HEK293T (cell line): ENCODE measurements at places on chromosomes 16 and 17.

DNA sequence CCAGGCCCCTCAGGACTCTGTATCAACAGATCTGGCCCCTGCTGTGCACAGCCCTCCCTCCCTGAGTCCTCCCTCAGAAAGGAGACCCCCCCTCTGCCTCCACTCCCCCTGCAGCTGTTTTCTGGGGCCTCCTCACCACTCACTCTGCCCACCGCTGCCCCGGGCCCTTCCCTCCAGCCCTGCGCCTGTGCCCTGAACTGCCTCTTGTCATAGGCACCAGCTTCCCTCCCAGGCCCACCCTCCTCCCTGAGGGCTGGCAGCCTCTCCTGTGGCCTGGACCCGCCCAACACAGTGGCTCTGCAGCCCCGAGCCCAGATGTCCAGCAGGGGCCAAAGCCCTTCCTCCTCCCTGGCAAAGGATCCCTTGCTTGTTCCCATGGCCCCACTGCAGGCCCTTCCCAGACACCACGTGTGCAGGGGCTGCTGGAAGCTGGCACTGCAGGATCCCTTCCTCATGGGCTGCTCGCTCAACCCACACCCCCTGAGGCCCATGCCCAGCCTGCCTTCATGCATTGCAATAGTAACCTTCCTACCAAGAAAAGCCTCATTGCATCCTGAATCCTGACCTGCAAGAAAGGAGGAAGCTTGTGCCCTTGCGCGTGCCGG lies 25.8 kb downstream of the GNPTG start:
- no peak for DNase-seq

DNA sequence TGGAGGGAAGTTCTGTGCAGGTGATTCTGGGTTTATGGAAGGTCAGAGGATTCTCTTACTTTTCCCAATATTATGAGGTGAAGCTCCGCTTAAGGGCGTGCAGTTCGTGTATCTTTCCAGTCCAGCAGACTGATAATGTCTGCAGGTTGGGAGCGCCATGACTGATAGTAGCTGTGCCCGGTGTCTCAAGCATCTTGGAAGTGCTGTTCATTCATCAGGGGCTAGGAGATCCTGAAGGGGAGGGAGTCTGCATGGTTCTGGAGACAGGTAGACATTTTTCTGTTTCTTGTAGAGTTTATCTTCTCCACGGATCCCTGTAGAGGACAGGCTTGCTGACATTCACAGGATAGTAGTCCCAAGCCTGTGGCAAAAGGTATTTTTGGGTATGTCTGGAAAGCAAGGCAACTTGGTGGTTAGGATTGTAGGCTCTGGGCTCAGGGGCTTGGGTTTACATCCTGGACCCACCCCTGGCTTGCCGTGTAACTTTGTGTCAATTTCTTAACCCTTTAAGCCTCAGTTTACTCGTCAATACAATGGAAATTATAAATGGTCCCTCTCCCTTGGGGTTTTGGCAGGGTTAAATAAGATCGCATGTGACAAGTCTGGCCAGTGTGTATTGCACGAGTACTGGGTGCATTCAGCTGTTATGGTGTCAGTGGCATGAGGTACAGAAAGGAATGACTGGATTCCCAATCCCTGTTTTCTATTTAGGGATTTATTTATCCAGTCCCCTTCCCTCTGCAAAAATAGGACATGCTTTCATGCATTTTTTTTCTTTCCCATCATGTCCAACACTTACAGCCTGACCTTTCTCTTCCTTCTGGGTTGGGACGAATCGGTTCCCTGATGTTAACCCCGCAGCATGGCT lies 8.2 kb downstream of the HLF start:
- no peak for DNase-seq

- peak; percentile 34 for DNase-seq
Measured at GRCh38 chr16:11742093-11742535, 543 bp downstream of the TXNDC11 start.

DNA sequence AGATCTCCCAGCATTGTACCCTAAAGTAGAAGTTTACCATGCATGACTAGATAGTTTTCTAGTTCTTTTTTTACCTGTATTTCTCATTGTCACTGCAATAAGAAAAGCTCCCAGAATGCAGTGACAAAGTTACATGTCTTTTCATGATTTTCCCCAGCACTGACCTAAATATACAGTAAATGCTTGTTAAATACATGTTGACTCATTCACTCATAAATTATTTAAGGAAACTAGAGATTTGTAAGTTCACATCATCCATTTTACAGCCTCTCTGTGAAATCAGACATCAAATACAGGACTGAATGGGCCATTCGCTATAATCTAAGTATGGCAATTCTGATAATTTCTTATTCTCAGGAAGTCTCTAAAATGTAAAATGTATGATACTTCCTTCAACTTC lies 258.9 kb upstream of the AXIN2 start:
- no peak for DNase-seq

DNA sequence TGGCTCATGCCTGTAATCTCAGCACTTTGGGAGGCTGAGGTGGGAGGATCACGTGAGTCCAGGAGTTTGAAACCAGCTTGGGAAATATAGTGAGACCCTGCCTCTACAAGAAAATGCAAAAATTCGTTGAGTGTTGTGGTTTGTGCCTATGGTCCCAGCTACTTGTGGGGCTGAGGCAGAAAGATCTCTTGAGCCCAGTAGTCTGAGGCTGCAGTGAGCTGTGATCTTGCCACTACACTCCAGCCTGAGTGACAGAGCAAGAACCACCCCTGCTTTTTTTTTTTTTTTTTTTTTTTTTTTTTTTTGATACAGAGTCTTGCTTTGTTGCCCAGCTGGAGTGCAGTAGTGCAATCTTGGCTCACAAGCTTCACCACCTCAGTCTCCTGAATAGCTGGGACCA lies 34.0 kb downstream of the ITGB3 start:
- DNase-seq = no peak

DNA sequence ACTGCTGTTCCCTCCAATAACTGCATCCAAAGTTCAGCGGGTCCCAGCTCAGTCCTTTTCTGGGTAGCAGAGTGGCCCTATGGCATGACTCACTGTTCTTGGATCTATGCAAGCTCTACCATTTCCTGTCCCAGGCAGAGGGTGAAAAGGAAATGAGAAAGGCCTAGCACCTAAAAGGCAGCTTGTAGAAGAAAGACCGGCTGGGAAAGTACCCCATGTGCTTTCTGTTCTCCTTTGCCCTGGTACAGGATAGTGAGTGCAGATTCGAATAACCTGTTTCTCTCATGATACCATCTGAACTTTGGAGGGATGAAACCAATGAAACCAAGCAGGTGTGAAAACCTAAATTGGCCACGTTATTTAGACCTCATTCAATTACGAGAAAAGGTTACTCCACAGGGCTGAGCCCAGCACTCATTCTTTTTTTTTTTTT lies 12.7 kb upstream of the HASPIN start:
- no peak for DNase-seq

DNA sequence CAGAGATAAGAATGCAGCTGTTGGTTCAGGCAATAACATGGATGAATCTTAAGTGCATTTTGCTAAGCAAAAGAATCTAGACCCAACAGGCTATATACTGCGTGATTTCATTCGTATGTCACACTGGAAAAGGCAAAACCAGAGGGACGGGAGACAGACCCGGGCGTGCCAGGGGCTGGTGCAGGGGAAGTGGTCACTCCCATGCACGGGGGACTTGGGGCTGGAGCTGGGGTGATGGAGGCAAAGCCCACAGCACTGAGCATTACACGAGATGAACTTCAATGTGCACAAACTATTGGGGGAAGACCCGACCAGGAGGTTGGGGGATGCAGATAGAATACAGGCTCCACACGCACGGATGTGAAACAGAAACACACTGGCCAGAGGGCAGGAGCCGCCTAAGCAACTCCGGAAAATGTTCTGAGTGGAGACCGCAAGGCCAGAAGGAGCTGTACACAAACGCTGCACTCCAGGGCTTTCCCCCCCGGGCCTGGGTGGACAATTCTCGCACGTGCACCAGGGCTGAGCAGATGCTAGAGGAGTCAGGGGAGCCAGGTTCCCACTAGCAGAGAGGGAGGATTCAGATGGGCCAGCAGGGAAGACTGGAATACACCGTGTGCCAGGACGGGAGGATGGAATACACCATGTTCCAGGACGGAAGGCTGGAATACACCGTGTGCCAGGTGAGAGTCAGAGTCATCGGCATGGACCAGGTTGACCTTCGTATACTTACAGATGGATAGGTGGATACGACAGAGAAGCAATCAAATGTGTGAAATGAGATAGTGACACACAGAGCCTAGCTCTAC lies 11.3 kb downstream of the LMF1 start:
- no peak for DNase-seq

DNA sequence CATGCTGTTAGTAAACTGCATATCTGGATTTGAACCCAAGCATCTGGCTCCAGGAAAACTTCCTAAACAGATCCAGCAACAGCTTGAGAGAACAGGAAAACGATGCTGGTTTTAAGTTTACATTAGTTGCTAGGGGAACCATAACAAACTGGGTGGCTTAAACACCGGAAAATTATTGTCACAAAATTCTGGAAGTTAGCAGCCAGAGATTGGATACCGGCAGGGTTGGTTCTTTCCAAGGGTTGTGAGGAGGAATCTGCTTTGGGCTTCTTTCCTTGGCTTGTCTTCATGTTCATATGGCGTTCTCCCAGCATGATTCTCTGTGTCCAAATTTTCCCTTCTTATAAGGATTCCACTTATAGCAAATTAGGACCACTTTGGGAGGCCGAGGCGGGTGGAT lies 276.9 kb upstream of the TOM1L1 start:
- no peak for DNase-seq

GRCh38 chr16:87974178-87974577 lies 22.9 kb downstream of the BANP start:
- DNase-seq = no peak

DNA sequence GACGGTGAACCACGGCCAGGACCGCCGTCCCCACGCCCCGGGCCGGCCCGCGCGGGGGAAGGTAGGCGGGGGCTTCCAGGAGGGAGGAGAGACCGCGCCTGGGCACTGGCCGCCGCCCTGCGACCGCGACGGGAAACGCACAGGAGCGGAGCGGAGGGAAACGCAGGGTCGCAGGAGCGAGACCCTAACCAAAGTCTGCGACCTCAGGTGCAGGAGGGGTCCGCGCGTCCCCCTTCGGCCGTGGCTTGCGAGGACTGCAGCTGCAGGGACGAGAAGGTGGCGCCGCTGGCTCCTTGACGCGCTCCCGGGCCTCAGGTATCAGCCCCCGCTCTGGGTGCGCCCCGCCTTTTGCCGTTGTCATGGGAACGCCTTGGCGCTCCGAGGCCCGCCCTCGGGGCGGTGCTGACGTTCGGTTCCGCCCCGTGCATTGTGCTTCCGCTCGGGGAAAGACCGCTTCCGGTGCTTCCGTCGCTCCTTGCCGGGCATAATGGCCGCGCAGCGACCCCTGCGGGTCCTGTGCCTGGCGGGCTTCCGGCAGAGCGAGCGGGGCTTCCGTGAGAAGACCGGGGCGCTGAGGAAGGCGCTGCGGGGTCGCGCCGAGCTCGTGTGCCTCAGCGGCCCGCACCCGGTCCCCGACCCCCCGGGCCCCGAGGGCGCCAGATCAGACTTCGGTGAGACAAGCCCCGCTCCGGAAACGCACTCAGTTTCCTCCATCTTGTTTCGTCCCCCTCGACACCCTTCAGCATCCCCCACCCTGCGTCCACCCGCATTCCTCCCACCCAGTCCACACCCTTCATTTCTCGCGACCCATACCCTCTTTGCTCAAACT lies at the start of gene OVCA2:
TSS of gene OVCA2 (plus strand) at position 462 of the 829 bp plus-strand sequence. CDS start at position 488, 26 bp downstream.
- DNase-seq = peak; percentile 96

- no peak for DNase-seq
Measured at GRCh38 chr17:71869841-71870545, 250.8 kb upstream of the SOX9 start.

- DNase-seq = no peak
Measured at GRCh38 chr16:12395268-12395667, 408.4 kb downstream of the CPPED1 start.

GRCh38 chr16:89373355-89374110 lies 116.8 kb downstream of the ANKRD11 start:
- DNase-seq = no peak

GRCh38 chr17:48100591-48101011 lies 677 bp downstream of the CBX1 start:
- DNase-seq = peak; percentile 60

DNA sequence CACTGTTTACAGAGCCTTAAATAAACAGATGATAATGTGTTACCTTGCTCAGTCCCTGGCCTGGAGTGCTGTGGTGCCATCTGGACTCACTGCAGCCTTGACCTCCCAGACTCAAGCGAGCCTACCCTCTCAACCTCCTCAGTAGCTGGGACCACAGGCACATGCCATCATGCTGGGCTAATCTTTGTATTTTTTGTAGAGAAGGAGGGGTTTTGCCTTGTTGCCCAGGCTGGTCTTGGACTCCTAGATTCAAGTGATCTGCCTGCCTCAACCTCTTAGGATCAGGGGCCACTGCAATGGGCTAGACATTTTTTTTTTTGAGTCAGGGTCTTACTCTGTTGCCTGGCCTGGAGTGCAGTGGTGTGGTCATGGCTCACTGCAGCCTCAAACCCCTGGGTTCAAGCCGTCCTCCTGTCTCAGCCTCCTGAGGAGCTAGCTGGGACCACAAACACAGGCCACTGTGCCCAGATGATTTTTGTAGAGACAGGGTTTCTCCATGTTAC lies 5.0 kb upstream of the NAGLU start:
- no peak for DNase-seq

DNA sequence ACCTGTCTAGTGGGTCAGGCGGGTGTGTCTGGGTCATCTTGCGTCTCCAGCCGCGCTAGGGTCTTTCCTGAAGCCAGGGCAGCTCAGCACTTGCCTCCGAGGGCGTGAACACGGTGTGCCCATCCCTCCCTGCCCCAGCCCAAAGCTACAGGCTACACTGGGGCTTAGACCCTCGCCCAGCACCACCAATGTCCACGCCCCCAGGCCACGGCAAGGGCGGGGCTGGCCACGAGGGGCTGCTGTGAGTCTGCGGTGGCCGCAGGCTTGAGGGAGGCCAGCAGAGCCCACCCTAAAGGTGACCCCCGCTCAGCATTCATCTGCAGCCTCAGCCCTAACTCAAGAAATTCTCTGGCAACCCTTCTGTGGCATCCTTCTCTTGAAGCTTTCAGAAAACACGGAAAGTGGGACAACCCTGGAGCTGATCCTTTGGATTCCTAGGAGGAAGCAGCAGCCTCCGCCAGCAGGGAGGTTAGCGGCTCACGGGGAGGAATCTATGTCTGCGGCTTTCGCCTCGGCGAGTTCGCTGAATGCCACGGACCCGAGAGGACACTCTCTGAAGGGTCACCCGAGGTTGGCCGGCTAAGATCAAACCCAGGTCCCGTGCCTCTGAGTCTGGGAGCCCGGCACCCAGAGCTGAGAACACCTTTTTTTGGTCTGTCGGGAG lies 41.7 kb downstream of the TIMM22 start:
- no peak for DNase-seq

- no peak for DNase-seq
Measured at GRCh38 chr17:66094727-66095126, 97.2 kb downstream of the CEP112 start.
